ENCODE measurements at places on chromosomes 5 and 9. TPM values are rescaled to one million over a fixed set of nuclear protein-coding genes. Genes with fewer than 3 reads are reported as not detected.

The SPINK4 gene
- total RNA-seq = not detected

The SH3TC2 gene
- total RNA-seq = 60.3 TPM

The EIF4EBP3 gene
- total RNA-seq = 14.1 TPM

The GRM6 gene
- not detected for total RNA-seq

The SYK gene
- total RNA-seq = 14.8 TPM

The DNM1 gene
- total RNA-seq = 30.8 TPM

The LHX3 gene
- not detected for total RNA-seq

The DAB2IP gene
- total RNA-seq = 56.3 TPM

The ELOVL7 gene
- 42.7 TPM for total RNA-seq

The BHMT gene
- total RNA-seq = not detected

The PFN3 gene
- not detected for total RNA-seq

The PTGDS gene
- not detected for total RNA-seq

The CEL gene
- total RNA-seq = 2.6 TPM

The INSL6 gene
- not detected for total RNA-seq

The SNCB gene
- total RNA-seq = not detected

The OR13J1 gene
- total RNA-seq = not detected

The NFIB gene
- 75.8 TPM for total RNA-seq

The DRD1 gene
- total RNA-seq = not detected

All from Calu3 (cell line).